Activated CD8-positive, alpha-beta T cell treated with anti-CD3 and anti-CD28 coated beads, Interleukin-2, amount 10 ng/mL, durations not matched to agents 7 days and 5 days (primary cell): ENCODE measurements at places on chromosomes 5 and 9.
A peak's percentile ranks its signal among the peaks of the same experiment; 100 is the strongest.

GRCh38 chr5:112289465-112289864 lies 129.6 kb downstream of the EPB41L4A start:
- no peak for DNase-seq

DNA sequence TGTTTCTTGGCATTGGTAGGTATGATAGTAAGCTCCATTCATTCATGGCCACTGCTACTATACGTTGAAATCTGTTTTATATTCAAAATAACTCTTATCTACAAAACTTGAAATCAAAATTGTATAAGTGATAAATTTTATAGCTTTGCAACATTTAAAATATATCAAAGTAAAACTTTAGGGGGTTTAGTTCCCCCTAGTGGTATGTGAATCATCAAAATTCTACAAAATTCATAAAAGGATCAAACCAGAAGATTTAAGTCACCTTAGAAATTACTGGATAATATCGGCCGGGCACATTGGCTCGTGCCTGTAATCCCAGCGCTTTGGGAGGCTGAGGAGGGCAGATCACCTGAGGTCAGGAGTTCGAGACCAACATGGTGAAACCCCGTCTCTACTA lies 243.0 kb upstream of the CDH18 start:
- no peak for DNase-seq

GRCh38 chr5:172283020-172283861 lies at the start of gene UBTD2:
UBTD2 (minus strand) TSS chr5:172283764; CDS start chr5:172283665, 99 bp downstream.
- peak; percentile 83 for DNase-seq

DNA sequence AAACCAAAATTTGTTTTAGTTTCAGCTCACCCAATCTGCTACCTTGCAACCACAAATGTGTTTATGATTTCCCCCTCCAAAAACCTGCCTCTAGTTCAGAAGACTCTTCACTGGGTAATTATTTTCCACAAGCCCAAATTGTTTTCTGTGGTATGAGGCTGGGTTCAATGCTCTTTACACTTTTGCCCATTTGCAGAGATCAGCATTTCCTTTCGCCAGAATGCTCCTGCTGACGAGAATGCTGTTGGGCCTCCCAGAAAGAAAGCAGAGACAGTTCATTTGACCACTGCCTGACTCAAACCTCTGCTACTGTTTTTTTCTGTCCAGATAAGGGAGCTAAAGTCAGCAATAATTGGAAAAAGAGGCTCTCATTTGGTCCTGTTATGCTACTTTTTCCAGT lies 427.3 kb downstream of the PDE4D start:
- no peak for DNase-seq

GRCh38 chr9:133340256-133340655 lies 4.3 kb upstream of the SURF6 start:
- DNase-seq = peak; percentile 42

- DNase-seq = no peak
Observed at GRCh38 chr9:112121633-112122032, 53.5 kb downstream of the SUSD1 start.

- DNase-seq = no peak
Observed at GRCh38 chr9:124830593-124830992, 22.7 kb upstream of the WDR38 start.

- no peak for DNase-seq
Observed at GRCh38 chr9:16729651-16730050, 140.8 kb downstream of the BNC2 start.
